ENCODE measurements at places on chromosomes 6 and 20.

DNA sequence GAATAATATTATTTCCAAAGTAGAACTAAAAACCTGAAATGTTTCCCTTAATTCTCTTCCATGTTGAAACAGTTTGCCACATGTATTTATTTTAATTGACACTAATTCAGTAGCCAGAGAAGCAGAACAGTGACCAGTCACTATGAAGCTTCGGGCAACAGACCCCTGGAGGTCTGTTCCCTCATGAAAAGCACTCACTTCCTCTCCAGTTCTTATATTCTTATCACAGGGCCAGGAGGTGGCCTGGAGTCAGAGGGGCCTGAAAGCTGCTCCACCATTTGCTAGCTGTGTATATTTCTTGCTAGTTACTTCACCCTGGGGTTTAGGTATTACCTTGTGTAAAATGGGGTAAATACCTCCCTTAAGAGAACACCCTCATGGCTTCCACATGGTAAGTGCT, 49.1 kb downstream of the MAP7 start:
- no peak for DNase-seq

GRCh38 chr20:19354950-19355349, 142.5 kb downstream of the SLC24A3 start:
- DNase-seq: no peak

GRCh38 chr20:43586641-43587040, 4.1 kb upstream of the IFT52 start:
- DNase-seq: no peak

DNA sequence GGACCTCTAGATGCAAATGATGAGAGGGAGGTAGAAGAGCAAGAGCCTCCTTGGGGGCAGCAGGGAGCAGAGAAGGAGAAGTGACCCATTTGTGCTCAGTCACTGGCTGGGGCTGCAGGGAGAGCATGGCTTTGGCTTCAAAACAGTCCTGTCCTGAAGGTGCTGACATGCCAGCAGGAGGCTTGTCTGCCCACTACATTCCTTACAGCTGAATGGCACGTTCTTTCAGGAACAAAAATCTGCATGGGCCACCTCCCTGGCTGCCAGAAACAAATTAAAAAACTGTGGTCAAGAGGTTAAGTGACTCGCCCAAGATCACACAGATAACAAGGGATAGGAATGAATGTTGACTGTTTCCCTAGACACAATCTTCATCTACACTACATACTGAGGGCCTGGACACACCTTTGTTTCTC, 188.8 kb downstream of the HIVEP2 start:
- DNase-seq: peak; percentile 47

GRCh38 chr6:66103954-66104353, 396.9 kb upstream of the EYS start:
- no peak for DNase-seq

- DNase-seq: no peak
Observed at GRCh38 chr6:114362396-114362795, 19.6 kb upstream of the HS3ST5 start.

- DNase-seq: no peak
Observed at GRCh38 chr6:99393366-99393697, 663 bp downstream of the COQ3 start.

DNA sequence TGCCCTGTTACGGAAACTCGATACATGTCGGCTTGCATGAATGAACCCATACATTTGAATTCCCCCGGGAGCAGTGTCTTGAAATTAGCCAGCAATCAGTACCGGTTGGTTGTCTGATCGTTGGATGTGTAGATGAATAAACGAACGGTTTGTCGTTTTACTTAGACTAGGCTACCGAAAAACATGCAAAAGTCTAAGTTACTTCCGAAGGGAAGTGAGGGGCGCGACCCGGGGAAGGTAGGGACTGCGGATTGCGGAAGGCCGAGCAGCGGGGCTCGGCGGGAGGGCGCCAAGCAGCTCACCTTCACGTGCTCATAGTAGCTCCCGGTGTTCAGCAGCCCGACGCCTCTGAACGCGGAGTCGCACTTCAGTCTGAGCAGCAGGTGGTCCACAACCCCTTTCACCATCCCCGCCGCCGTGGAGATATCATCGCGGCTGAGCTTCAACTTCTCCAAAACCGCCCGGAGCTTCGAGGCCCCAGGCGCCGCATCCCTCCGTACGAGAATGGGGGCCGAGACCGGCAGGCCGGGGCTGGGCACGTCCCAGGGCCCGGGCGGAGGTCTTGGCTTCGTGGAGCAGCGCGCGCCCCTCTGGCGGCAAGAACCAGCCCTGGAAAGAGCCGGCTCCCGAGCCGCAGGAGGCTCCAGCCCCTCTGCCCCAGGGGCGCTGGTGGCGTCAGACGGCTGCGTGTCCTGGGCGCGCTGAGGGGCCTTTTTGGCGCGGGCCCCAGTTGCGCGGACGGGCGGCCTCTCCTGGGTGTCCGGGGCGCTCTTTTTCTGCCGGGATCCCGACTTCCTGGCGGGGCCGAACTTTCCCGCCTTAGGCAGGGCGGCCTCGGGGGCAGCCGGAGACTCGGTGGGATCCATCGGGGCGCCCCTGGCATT, 632 bp downstream of the CGAS start:
- DNase-seq: peak; percentile 25

DNA sequence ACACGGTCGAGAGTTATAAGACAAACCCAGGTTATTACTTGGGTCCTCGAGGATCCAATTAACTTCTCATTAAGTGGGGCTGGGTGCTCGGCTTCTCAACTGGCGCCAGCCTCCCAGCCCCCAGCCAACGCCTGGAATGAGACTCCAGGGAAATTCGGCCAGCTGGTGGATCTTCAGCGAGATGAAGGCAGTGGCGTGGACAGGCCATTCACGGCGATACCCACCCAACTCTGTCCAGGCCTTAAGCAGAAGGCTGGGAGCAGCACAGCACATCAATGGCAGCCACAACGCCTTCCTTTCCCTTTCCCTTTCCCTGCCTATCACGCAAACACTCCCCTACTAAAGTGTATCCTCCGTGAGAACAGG, 868 bp downstream of the METTL24 start:
- DNase-seq: no peak

DNA sequence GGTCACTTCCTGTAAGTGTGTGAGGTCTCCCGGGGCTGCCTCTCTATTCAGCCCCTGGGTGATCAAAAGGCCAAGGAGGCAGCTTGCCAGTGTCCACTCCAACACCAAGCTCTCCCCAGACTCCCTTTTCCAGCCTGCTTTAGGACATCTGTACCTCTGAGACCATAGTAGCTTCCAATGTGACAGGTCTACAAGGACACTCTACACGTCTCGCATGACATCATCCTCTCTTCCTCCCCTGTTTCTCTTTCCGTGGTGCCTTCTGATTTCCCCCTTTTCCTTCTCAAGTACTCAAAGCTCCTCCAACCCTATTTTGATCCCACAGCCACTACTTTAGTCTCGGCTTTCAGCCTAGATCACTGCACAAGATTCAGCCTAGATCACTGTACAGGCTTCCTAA, 26.4 kb downstream of the HLA-F start:
- DNase-seq: no peak

DNA sequence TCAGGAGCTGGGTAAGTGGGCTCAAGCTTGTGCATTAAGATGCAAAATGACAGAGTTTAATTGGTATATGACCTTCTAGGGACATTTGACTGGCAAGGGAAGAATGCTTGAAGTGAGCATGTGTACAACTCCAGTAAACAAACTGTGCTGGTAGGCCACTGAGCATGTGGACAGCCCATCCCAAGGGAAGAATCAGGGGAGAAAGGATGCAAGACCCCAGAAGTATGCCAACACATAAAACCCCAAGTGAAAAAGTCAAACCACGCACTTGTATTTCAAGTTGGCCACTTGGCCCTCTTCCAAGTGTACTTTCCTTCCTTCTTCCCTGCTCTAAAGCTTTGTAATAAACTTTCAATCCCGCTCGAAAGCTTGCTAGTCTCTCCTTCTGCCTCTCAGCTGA, 10.4 kb upstream of the THBD start:
- no peak for DNase-seq

- peak; percentile 55 for DNase-seq
Observed at GRCh38 chr20:63977739-63978276, 1.6 kb downstream of the SAMD10 start.

- DNase-seq: no peak
Observed at GRCh38 chr6:46894433-46894832, 27.3 kb downstream of the ADGRF5 start.

DNA sequence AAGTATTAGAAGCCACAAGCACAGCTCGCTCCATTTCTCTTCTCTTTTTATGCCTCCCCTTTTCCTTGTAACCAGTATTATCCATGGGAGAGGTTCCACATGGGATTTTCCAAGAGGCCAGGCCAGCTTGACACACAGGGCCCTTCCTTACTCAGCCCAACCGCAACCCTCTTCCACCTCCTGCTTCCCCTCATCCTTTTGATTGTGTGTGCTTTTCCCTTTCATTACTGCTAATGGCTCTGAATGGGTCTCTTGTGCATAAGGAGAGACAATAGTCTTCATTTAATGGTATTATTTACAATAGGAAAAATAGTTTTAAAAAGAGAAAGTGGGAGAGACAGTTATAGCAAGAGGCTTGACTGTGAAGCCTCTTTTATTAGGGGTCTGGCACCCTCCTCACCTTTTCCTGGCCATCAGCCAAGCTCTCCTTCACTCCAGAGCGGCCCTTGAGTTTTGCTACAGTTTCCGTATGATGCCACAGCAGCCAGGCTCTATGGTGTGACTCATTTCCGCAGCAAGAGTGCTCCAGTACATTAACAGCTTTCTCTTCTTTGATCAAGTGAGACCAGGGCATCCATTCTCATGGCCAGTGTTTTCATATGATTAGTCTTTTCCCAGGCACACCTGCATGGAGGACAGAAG, 579.5 kb downstream of the TFAP2B start:
- peak; percentile 70 for DNase-seq

GRCh38 chr6:2037237-2037926, 208.0 kb downstream of the GMDS start:
- peak; percentile 39 for DNase-seq

DNA sequence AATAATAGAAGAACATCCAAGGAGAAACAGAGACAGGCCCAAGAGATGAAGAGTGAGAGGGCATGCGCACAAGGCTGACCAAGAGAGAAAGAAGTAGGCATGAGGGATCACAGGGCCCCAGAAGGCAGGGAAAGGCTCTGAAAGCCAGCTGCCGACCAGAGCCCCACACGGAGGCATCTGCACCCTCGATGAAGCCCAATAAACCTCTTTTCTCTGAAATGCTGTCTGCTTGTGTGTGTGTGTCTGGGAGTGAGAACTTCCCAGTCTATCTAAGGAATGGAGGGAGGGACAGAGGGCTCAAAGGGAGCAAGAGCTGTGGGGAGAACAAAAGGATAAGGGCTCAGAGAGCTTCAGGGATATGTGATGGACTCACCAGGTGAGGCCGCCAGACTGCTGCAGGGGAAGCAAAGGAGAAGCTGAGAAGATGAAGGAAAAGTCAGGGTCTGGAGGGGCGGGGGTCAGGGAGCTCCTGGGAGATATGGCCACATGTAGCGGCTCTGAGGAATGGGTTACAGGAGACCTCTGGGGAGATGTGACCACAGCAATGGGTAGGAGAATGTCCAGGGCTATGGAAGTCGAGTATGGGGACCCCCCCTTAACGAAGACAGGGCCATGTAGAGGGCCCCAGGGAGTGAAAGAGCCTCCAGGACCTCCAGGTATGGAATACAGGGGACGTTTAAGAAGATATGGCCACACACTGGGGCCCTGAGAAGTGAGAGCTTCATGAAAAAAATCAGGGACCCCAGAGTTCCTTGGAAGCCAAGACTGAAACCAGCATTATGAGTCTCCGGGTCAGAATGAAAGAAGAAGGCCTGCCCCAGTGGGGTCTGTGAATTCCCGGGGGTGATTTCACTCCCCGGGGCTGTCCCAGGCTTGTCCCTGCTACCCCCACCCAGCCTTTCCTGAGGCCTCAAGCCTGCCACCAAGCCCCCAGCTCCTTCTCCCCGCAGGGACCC, 981 bp upstream of the TNF start:
- DNase-seq: no peak

- no peak for DNase-seq
Observed at GRCh38 chr6:53869964-53870363, 75.2 kb downstream of the LRRC1 start.

- peak; percentile 65 for DNase-seq
Observed at GRCh38 chr6:38638941-38639497, 710 bp downstream of the BTBD9 start.

GRCh38 chr6:39831701-39832100, 39.5 kb downstream of the DAAM2 start:
- no peak for DNase-seq

DNA sequence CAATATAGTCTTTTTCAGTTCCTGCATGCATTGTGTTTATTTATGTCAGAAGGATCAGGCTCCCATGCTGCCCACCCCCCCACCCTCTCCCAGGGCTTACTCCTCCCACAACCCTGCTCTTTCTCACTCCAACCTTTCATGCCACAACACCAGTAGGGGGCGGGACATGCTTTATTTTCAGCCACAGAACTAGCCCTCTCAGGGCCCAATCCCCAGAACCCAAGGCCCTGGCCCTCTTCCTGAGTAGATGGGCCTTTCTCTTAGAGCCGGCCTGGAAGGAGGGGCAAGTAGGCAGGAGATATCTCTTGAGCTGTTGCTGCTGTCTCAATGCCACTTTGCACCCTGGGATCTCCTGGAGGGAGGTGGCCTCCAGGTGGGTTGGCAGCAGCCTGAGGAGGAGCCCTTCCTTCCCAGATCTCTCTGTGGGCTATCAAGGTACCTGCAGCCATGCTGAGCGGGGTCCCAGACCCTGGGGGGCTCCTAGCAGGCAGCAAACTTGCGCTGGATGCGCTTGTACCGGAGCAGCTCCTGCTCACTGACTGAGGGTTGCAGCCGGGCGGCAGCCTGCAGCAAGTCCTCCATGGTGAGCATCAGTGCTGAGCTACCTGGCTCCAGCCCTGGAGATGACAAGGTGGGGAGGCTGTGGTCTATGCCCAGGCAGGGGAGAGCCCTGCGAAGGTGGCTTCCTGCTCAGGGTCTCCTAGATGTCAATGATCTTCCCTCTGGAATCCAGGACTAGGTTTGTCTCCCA, 3.5 kb downstream of the GNMT start:
- peak; percentile 33 for DNase-seq

- DNase-seq: no peak
Observed at GRCh38 chr6:72083976-72084375, 197.6 kb downstream of the RIMS1 start.

DNA sequence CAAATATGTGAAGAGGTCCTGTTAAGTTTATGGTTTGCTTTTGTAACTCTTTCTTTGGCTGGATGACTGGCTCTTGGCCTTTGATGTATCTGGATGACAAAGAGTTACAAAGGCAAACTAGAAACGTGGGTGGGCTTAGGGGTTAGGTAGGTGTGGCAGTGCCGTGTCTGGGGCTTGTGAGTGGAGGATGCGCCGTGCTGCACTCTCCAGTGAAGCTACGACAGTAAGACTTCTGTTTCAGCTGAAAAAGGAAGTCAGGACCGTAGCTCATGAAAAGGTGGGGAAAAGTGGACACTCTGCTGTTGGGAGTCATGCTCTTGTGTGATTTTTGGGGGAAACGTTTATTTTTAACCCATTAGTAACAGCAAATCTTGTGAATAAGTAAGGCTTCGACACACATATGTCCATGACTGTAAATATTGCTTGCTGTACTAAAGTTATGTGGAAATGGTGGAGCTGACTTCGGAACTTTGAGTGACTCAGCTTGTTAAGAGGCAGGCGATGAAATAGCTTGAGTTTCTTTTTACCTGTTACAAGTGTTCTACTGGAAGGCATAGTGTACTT, 45.6 kb downstream of the DUSP22 start:
- DNase-seq: peak; percentile 66

GRCh38 chr6:53335224-53335994, 13.3 kb downstream of the ELOVL5 start:
- no peak for DNase-seq

Data from bronchial epithelial cell (primary cell).